Activated CD4-positive, alpha-beta memory T cell treated with anti-CD3 and anti-CD28 coated beads for 36 hours (primary cell): ENCODE measurements at places on chromosomes 5 and 9. TPM values are rescaled to one million over a fixed set of nuclear protein-coding genes. Genes with fewer than 3 reads are reported as not detected.

The AQP3 gene
- total RNA-seq, result 19.4 TPM

The TSLP gene
- total RNA-seq, result 0.55 TPM

The PRDM9 gene
- not detected for total RNA-seq

The ASTN2 gene
- 3.4 TPM for total RNA-seq

The FGD3 gene
- 41.3 TPM for total RNA-seq
